ENCODE measurements at places on chromosomes 7 and 10. TPM values are rescaled to one million over a fixed set of nuclear protein-coding genes. Genes with fewer than 3 reads are reported as not detected.

DNA sequence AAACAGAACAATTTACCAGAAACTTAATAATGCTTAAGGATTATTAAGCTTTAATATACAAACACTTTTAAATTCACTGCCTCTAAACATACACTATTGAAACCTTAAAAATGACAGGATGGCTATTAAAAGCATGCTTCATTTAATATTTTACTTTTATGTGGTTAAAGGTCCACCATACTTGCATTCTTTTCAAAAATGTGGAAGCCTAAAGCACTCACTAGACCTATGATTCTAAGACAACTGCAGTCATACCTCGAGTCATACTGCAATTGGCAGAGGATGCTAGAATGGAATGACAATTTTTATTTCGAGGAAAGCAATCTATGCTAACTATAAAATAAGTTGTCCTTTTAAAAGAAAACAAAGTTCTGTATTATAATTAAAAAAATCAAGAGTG is 85.3 kb downstream of the PIP4K2A start:
- DNase-seq = no peak

- no peak for DNase-seq
Observed at GRCh38 chr7:39979406-39980073, 29.5 kb downstream of the CDK13 start.

DNA sequence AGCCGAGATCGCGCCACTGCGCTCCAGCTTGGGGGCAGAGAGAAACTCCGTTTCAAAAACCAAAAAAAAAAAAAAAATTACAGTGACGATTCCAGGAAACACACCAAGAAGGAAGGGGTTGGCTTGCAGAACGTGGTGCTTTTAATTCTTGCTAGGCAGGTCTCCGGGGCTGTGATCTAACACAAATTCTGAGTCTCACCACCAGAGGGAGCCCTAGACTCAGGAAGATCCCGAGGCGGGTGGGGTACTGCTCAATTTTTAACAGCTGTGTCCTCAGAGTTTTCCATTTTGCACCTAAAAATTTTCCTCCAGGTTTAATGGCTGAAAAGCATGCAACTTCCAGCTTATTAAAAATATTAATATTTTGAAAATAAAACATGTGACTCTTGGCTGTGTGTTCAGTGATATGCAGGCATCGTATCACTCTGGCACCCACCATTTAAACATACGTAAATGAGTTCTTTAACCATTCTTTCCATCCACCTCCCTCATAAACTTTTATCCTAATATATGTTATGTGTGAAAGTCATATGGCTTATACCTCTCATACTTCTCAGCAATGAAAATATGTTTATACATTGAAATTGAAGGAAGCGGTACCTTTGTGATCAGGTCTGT is 26.5 kb upstream of the NUB1 start:
- DNase-seq = peak; percentile 78

NRBF2 gene
- total RNA-seq = 49.2 TPM

DEPP1 gene
- total RNA-seq = 97.3 TPM

DNA sequence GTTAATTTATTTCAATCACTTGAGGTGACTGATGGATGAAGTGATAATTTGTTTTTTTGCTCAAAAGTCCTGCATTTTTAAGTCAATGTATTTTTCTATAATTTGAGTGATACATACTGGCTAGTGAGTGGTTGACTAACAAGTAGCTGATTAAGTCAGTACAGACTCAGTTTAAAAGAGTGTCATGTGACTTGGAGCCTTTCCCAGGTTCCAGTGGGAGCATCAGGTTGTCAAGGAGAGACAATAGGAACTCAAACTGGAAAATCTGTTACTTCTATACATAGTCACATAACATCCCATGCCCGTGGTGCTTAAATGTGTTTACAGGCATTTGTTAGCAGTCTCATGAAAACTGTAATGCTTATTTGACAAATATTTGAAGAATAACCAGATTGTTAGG is 154.7 kb downstream of the ANK3 start:
- DNase-seq = peak; percentile 27

MRLN gene
- total RNA-seq = not detected

DNA sequence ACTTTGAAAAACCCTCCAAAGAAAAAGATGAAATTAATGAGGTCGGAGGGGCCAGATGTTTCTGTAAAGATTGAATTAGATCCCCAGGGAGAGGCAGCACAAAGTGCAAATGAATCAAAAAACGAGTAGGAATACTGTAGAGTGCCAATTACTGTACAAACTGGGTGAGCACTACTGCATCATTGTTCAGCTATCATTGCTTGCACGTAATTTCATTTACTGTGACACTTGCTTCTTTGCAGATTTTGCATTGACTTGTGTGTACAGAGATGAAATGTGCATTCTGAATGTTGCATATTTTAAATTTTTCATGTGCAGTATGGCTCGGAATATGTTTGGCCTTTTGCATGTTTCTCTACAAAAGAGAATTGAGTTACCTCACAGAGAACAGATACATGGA is 123.7 kb downstream of the LCOR start:
- DNase-seq = no peak

DNA sequence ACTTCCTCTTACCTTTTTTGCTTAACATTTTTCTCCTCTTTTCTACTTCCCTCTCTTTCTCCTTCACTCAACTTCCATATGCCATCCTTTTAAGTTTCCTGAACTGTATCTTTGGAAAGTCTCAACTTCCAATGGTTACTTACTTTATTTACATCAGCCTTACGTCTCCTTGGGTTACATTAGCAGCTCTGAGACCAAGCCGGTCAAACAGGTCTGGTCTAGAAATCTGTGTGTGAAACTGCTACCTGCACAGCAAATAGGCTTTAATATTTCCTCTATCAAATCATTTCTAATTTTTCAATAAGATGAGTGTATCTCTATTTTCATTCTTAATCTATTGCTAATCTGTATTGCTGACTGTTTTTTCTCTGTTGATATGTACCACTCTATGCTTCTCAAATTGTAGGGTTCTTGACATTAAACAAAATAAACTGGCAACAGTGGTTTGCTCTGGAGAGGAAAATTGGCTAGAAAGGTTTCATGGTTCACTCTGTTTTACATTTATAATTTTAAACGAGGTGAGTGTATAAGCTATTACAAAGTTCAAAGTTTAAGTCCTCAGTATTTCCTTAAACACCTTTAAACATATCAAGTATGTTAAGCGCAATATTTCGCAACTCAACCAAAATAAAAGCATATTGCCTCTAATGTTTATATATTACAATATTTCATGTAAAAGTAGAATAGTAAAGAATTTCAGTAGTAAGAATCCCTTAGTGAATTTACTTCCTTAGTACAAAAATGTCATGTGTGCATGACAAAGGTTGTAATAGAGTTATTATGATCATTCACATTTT is 3.6 kb upstream of the SEMA3C start:
- DNase-seq = no peak

DHX32 gene
- 36.0 TPM for total RNA-seq

PPP1R3C gene
- 94.5 TPM for total RNA-seq

DNA sequence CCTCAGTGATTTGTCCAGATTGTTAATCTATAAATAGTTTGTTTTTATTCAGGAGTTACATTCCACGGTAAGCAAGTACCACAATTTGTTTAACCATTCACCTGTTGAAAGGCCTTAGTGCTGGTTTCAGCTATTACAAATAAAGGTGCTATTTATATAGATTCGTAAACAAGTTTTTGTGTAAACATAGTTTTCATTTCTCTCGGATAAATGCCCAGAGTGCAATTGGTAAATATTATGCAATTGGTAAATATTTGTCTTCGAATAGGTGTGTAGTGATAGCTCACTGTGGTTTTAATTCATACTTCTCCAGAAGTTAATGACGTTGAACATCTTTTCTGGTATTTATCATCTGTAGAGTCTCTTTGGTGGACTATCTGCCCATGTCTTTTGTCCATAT is 76.4 kb upstream of the RSU1 start:
- no peak for DNase-seq

GRCh38 chr10:18859659-18860058 is 188.9 kb upstream of the MALRD1 start:
- no peak for DNase-seq

GRCh38 chr7:44748948-44749731 is 493 bp downstream of the ZMIZ2 start:
- no peak for DNase-seq

DNA sequence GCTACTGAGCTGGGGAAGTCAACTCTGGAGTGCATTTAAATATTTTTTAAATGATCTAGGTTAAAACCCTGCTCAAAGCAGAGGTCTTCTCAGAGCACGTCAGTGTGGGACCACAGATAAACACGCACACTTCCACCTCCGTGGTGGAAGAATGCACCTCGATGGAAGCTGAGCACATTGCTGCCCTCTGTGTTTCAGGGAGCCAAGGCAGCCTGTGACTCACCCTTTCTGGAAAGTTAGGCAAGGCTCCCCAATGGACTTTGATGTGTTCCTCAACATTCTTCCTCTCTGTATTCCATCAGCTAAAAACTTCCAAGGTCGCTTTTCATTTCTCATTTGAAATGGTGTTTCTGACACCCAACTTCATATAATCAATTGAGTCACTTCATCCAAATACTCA is 170.8 kb upstream of the KMT2E start:
- DNase-seq = no peak

LRIT1 gene
- total RNA-seq = not detected

DNA sequence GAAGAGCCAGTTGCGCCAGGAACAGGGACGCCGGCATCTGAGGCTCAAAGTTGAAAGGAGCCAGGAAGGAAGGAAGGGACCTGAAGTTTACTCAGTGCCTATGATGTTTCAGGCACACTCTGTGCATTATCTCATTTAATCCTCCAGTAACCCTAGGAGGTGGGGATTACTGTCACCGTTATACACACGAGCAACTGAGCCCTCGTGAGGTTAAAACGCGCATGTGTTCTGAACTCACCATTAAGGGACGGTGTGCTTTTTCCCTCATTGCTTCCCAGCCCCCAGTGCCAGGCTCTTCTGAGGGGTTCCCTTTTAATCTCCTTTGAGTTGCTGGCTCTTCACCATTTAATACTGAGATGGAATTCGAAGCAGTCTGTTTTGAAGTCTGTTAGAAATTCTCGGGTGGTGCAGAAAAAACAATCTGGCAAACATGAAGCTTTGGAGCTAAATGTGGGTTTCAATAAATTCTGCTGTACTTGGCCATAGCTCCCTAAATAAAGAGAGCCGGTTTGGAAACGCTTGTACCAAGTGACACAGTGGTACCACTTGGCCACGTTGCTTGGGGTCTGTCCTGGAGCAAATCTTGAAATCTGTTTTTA is 102.2 kb downstream of the TAX1BP1 start:
- DNase-seq = no peak

Data from fibroblast of lung (primary cell).